NCI-H1417 (cell line): ENCODE measurements at places on chromosomes 16 and 17.
A peak's percentile ranks its signal among the peaks of the same experiment; 100 is the strongest.

DNA sequence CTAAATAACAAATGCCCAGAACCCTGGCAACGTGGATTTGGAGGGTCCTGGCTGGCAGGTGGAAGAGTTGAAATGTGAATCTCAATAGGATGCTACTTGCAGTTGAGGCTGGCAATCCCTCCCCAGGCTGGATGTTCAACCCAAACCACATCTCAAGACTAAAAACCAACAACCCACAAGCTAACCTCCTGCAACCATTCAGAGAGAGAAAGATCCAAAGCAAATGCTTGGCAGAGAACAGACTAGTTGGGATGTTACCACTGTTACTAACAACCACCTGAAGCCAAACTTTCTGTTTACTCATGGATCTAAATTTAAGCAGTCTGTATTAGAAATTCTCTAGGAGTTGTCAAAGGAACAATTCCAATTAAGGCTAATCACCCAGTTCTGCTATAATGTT is 27.9 kb downstream of the SMG6 start:
- no peak for DNase-seq

GRCh38 chr17:71023249-71024030 is 854.1 kb downstream of the KCNJ2 start:
- peak; percentile 30 for DNase-seq

- DNase-seq, result no peak
Measured at GRCh38 chr17:15654886-15655561, 29.1 kb downstream of the TRIM16 start.

- DNase-seq, result no peak
Measured at GRCh38 chr17:47644324-47644723, 5.4 kb upstream of the KPNB1 start.

DNA sequence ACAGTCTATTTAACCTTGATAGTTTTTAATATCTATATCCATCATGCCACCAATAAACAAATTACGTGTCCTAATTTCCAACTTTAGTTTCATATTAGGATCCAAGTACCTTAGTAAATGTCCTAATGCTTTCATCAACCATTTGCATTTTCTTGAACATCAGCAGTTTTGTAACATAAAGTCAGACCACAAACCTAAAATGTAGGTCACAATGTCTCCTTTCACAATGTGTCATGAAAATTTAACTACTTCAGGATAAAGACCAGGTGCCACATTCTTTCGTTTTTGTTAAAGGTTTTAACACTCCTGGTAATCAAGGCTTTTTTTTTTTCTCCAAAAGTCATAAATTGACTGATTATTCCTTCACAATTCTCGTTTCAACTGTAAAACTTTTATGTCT is 310.7 kb upstream of the PMFBP1 start:
- DNase-seq, result no peak

GRCh38 chr17:36545077-36545464 is 352 bp downstream of the GGNBP2 start:
- peak; percentile 63 for DNase-seq

- no peak for DNase-seq
Measured at GRCh38 chr16:88130681-88131080, 179.4 kb downstream of the BANP start.

GRCh38 chr17:15121426-15121825 is 143.7 kb downstream of the PMP22 start:
- DNase-seq, result no peak

DNA sequence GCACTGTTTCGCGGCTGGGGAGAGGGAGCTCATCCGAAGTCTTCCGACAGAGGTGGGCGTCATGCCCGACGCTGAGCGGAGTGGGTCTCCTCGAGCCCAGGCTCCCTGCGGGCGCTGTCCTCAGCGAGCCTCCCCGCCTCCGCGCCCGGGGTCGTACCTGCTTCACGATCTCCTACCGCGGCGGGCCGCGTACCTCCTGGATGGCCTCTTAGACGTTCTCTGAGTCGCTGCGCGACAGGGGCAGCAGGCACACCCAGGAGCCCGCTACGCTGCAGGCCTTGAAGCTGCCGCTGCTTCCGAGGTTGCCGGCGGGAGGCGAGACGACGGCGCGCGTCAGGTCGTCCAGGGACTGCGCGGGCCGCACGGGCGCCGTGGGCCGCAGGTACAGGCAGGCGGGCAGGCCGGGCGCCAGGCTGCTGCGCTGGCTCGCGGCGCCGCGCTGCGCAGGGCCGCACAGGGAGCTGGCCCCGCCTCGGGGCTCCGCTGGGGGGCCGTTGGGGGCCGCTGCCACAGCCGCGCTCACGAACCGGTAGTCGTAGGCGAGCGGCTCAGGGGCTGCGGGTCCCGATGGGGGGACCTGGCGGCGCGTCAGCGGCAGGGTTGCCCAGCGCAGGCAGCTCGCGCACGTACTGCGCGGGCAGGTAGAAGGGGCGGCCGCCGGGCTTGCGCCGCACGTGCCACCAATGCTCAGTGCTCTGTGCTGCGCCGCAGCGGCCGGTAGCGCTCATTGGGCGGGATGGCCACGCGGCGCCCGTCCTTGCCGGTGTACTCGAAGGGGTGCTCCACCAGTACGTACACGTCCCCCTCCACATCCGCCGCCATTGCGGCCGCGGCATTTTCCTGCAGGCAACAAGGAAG is 116.4 kb upstream of the SMURF2 start:
- no peak for DNase-seq

GRCh38 chr16:69566981-69567680 is 1.4 kb downstream of the NFAT5 start:
- no peak for DNase-seq

- peak; percentile 35 for DNase-seq
Measured at GRCh38 chr16:30009990-30010843, 610 bp downstream of the DOC2A start.

DNA sequence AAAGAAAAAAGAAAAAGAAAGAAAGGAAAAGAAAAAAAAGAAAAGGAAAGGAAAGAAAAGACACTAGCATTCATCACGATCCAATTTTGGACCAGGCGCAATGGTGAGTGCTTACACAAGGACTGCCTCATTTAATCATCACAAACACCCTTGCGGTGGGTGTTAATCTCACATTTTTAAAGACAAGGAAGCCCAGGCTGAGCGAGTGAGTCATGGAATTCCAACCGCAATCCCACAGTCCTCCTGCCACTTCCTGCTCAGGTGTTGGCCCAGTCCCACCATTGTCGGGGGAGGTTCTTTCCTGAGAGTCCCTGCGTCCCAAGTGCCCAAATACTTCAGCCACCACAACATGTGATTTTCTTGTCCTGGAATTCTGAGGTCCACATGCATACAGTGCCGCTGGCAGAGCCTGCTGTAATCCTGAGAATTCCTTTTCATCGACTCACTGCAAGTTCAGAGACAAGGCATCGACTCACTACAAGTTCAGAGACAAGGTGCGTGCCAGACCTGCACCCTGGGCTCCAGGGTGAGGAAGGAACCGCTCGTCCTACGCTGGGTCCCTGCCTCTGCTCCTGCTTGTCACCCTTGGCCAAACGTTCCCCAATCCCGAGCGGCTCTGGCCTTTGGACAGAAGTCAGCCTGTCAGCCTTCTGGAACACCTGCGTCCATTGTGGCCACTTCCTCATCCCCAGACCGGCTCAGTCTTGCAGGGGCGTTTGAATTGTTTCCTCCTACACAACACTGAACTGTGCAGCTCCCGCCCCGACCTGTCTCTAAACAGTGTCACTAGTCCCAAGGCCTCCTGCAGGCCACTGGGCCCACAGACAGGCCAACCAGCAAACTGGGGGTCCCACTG is 5.8 kb downstream of the ZG16B start:
- DNase-seq, result no peak

- DNase-seq, result no peak
Measured at GRCh38 chr17:27569884-27570577, 61.0 kb upstream of the LGALS9 start.

- peak; percentile 87 for DNase-seq
Measured at GRCh38 chr17:7687908-7688807, at the start of gene WRAP53. WRAP53 (plus strand) TSS chr17:7688477; CDS start chr17:7688649, 172 bp downstream.

- no peak for DNase-seq
Measured at GRCh38 chr17:37519251-37519985, 29.7 kb downstream of the DUSP14 start.

DNA sequence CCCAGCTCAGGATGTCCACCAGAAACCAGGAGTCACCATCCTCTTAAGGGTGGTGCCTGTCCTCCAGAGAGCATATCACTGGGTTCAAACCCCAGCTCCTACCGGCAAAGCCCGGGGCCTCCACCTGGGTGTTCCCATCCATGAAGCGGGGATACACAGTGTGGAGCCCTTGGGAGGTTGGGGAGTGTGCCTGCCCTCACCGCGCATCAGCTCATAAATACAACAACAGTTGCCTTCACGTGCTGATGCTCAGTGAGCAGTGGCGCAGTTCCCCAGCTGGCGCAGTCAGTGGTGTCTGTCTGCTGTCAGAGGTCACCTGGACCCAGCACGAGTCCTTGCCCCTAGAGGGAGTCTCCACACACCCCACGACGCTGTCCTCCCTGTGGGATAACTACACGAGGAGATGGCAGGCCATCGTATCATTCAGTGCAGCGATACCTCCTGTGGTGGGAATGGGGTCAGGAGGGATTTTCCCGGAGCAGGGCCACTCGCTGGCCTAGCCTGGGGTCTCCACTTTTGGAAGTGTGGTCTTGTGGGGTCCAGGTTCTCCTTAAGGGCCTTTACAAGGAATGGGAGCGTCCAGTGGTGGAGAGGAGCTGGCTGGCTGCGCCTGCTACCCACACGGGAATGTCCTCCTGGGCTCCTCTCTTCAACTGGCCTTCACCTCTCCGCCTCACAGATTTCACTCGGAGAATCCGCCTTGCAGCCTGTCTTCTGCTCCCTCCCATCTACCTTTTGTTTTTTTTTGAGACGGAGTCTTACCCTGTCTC is 2.3 kb upstream of the ELOB start:
- no peak for DNase-seq

- DNase-seq, result no peak
Measured at GRCh38 chr17:28078341-28079229, 36.1 kb downstream of the NLK start.

DNA sequence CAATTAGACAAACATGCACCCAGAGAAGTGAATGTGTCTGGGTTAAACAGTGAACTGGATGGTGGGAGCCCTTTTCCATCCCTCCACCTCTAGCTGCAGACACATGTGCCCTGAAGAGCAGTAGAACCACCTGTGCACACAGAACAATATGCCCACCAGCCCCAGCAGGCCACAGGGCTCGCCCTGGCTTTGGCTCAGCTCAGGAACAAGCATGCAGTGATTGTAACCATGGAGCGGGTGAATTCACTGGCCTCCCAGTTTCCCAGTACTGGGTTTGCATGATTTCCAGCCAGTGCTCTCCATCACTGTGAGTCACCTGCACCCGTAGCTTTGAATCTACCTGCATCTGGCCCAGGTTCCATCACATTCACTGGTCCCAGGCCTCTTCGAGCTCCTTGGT is 5.2 kb downstream of the GPR179 start:
- DNase-seq, result no peak

DNA sequence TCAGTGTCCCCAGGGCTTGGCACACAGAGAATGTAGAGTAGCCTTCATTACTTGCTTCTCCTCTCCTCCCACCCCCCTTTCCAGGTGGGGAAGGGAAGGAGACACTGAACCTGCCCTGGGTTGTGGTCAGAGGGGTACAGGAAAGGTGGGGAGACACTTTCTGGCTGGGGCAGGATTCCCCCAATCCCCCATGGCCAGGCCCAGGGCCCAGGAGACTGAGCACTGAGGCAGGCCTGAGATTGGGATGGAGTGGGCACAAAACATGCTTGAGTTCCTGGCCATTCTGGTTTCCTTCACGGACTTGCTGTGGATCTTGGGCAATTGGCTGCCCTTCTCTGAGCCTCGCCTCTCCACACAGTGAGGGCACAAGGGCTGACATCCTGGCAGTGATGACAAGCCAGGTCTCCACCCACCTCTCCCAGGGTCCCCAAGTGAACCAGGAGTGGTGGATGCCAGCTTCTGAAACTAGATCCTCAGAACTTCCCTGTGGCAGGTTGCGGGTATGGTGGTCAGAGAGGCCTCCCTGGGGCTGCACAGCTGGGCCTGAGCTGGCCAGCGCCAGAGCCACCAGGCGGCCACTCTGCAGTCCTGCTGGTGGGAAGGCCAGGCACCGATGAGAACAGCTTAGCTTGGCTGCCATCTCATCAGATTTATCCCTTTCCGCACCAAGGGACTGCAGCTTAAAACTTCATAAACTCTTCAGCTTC is 9.3 kb downstream of the ZNF629 start:
- DNase-seq, result no peak

GRCh38 chr16:19239511-19240155 is 45.9 kb upstream of the CLEC19A start:
- no peak for DNase-seq

- DNase-seq, result no peak
Measured at GRCh38 chr17:28549236-28550132, 2.9 kb downstream of the UNC119 start.

GRCh38 chr16:56896244-56896643 is 31.2 kb downstream of the SLC12A3 start:
- no peak for DNase-seq

DNA sequence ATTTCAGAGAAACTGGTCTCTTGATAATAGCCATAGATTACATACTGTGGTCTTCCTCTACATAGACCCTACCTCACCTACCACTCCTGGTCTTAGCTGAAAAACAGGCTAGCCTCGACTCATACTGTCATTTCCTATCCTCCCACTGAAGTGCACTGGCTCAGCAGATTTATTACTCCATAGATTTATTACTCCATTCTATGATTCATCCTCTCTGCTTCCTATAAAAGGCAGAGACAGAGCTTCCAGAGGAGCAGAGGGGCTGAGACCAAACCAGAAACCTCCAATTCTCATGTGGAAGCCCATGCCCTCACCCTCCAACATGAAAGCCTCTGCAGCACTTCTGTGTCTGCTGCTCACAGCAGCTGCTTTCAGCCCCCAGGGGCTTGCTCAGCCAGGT is at the start of gene CCL7:
TSS of gene CCL7 (plus strand) at position 253 of the 400 bp plus-strand sequence. CDS start at position 323, 70 bp downstream.
- DNase-seq, result no peak

DNA sequence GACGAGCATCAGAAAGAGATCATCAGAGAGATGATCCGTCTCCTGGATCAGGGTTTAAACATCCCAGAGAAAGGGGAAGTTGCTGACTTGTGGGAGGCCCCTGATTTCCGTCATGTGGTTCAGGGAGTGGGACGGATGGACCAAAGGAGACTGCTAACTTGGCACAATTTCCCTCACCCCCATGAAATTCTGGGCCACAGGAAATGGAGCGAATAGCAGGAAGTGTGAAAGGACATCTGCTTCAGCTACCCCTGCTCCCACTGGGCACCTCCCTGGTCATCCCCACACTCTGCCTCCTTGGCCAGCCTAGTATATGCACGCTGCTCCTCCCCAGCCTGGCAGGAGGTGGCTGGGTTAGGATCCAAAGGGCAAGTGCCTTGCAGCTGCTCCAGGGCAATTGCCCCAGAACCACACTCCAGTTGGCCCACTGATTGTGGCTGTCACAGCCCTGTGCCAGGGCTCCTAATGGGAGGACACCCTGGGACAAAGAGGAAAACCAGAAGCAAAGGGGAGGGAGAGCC is 1.3 kb downstream of the ARRB2 start:
- no peak for DNase-seq

GRCh38 chr17:19812407-19812806 is 55.3 kb downstream of the ULK2 start:
- no peak for DNase-seq

DNA sequence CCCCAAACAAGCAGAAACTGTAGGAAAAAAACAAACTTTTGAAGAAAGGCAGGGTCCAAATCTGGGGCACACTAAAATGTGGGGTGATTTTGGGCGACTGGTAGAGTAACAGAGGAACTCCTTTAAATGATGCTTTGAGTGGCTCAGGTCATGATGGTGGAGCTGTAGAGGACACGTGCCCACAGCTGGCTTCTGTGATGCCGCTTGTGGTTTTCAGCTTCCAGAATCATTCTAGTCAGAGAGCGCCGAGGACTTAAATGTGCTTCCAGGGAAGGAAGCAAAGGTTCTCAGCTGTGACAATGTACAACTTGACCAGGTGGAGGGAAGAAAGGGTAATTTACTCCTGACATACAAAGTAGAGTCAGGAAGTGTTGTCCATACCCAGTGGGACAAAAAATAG is 162.4 kb downstream of the LGALS9B start:
- DNase-seq, result no peak
